ENCODE measurements at places on chromosomes 2 and 18.

DNA sequence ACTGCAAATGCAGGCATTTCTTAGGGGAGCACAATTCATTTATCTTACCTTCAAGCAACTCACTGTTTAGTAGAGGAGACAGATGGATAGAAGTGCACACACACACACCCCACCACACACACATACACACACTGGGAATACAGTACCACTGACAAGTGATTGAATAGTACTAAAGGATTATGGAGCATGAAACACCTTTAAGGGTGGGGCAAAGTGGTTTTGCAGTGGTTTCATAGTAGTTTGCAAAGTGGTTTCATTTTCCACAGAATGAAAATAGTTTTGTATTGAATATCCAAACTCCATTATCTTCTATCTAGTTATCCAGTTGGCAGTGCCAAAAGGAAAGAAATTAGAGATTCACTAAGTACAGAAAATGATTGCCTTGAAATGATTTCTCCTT, 18.9 kb downstream of the KIF5C start:
- DNase-seq: no peak

GRCh38 chr18:10140461-10141282, 226.9 kb downstream of the VAPA start:
- no peak for DNase-seq

GRCh38 chr2:45869165-45869501, 217.7 kb downstream of the PRKCE start:
- DNase-seq: no peak

DNA sequence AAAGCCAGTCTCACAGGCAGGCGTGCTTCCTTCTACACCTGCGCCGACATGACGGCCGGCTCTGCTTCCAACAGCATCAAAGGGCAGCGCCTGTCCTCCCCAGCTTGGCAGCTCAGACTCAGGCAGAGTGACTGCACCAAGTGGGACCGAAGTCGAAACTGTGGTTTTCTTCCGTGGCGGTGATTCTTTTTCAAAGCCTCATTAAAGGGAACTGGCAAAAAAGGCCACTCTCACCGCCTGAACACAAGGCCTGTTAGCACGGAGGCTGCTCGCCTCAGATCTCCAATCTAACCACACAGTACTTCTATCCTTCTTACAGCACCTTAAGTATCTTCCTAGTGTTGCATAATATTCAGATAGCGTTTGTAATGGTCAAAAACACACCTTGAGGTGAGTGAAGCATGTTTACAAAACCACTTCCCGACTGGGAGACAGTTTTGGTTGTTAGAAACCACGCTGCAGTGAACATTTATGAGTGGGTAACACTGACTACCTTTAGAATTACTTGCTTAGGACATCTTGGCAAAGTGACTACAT, 236.4 kb downstream of the HDAC4 start:
- no peak for DNase-seq

DNA sequence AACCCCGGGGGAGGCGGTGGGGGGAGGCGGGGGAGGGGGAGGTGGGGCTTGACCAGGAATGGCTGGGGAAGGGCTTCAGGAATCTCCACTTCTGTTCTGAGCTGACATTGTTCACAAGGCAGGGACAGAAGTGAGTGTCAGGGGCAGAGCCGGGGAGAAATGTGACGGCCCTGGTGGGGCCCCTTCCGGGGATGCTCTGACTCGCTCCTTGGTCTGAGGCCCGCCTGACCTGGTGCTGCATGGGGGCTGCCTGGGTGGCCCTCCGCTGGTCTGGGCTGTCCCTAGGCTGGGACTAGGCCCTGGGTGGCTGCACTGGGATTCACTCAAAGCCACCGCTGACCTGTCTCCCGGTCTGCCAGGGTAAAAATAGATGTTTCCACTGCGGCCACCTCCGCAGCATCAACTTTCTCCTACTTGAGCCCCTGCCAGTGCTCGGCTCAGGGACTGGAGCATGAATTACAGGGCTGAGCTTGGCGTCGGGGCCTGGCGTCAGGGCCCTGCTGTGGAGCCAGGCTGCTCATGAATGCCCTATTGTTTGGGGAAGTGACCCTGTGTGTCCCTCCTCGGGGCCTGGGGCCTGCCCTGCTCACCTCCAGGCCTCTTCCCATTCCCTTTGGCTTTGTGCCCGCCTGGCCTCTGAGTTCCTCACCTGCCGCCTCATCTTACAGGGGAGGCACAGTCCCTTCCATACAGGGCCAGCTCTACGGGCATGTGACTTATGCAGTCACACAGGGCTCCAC, 247.5 kb downstream of the DYSF start:
- peak; percentile 43 for DNase-seq

DNA sequence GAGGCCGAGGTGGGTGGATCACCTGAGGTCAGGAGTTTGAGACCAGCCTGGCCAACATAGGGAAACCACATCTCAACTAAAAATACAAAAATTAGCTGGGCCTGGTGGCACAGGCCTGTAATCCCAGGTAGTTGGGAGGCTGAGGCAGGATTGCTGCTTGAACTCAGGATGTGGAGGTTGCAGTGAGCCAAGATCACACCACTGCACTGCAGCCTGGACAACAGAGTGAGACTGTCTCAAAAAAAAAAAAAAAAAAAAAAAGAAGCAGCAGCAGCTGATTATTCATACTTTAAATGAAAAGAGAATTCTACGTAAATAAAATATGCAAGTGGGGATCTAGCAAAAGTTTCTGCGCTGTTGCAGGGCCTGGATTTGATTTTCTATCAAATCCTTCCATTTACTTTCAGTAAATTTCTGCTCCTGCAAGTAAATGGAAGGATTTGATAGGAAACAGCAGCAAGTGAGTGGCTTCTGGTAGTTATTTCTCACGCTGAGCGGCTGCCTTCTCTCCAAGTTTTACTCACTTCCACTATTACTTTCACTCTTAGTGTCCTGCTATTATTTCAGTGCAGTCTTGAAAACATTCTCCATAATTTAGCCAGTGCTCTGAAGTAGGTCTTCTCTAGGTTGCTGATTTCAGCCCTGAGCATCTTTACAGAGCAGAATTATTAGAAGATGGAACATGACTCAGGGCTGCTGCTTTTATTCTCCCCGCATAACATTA, 68.4 kb downstream of the SLC16A14 start:
- DNase-seq: no peak

DNA sequence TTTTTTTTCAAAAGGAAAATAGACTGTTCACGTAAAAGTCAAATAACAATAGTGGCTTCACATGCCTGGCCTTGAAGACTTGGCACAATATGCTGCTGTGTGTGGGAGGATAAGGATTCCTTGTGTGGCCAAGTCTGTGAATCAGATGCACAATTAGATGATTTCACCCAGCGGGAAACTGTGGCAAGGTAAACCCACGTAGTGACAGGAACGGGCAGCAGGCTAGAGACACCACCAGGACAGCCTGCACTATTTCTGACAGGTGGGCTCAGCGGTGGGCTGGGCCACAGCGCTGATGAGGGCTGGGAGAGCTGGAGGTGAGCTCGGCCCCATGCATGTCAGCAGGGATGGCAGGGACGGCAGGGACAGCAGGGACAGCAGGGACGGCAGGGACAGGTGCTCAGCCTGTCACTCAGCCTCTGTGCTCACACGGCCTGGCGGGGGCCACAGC, 21.6 kb downstream of the SNORC start:
- no peak for DNase-seq

DNA sequence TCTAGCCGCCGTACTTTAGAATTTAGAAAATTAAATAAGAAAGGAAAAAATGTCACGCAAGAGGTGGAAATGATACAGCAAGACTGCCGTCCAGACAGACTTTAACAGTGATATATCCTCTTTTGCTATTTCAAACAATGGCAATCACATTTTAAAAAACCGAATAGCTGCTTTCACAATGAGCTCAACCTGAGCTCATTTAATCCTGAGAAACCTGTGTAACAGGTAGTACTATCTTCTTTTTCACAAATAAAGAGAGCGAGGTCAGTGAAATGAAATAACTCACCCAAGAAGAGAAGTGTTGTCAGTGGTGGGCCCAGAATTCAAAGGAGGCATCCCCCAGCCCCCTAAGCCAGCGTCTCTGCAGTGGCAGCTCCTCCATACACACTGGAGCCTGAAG, 60.7 kb upstream of the DAPL1 start:
- no peak for DNase-seq

DNA sequence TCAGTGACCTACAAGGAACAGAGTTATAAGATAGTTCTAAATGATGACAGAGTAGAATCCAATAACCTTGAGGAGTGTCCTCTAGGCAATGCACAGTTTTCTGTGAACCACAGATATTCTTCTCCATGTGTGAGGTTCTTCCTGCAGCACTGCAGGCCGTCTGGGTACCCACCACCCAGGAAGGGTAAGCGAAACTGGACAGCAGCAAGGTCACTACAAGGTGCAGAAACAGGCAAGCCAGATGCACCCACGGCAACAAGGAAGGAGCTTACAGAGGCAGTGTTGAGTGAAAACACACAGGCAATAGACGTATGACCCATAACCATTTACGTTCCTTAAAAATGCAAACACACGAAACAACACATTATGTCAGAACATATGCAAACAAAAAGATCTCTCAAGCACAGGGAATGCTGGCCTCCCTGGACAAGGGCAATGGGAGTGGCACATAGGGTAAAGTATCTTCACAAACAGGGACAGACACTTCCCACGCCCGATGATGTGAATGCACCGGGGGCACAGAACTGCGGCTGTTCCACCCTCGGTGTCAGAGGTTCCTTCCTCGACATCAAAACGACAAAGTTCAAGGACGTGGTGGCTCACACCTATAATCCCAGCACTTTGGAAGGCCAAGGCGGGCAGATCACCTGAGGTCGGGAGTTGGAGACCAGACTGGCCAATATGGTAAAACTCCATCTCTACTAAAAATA, 84.1 kb downstream of the NDUFA10 start:
- no peak for DNase-seq

DNA sequence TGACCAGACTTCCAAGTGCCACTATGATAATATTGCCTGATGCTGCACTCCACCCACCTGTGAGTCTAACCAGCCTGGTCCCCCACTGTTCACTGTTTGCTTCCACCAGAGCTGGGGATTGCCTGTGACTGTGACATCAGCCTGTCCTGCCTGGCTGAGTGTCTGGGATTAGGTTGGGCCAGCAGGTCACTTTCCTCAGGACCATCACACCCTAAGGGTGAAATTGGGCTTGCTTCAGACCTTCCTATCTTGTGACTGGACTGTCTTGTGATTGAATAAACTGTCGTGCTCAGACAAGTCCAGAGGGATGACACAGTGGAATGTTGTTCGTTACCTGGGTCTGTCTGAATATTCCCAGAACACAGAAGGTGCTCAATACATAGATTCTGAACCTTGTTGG, 87.4 kb upstream of the HK2 start:
- DNase-seq: no peak

- DNase-seq: no peak
Observed at GRCh38 chr18:2882201-2882600, 35.4 kb downstream of the EMILIN2 start.

- no peak for DNase-seq
Observed at GRCh38 chr18:65852273-65852672, 101.5 kb downstream of the CDH7 start.

- no peak for DNase-seq
Observed at GRCh38 chr2:118202707-118203303, 114.5 kb downstream of the INSIG2 start.

GRCh38 chr2:70645733-70646419, 92.2 kb upstream of the TGFA start:
- DNase-seq: no peak

DNA sequence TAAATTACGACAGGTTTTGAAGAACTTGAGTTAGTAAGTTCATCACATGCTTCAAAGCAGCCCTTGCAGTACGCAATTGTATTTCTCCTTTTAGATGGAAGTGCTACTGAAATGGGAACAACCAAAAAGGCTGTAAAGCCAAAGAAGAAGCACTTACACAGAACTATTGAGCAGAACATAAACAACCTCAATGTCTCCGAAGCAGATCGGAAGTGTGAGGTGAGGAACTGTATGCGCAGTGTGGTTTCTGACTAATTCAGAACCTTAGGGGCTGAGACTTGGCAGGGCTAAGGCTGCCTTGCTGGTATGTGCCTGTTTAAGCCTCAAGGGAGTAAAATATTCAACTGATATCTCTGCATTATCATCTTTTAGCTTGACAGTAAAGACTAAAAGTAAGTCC, 8.4 kb downstream of the NCAPH start:
- DNase-seq: no peak

DNA sequence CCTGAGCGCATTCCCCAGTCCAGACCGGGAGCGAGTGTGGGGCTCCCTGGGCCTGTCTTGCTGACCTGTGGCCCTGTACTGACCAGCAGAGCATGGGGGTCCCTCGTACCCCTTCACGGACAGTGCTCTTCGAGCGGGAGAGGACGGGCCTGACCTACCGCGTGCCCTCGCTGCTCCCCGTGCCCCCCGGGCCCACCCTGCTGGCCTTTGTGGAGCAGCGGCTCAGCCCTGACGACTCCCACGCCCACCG, 5.3 kb downstream of the NEU4 start:
- no peak for DNase-seq

DNA sequence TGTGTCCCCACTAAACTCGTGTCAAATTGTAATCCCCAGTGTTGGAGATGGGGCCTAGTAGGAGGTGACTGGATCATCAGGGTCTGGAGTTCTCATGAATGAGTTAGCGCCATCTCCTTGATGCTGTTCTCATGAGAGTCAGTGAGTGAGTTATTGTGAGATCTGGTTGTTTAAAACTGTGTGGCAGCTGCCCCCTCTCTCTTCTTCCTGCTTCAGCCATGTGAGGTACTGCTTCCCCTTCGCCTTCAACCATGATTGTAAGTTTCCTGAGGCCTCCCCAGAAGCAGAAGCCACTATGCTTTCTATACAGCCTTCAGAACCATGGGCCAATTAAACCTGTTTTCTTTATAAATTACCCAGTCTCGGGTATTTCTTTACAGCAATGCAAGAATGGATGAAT, 50.4 kb downstream of the AP1S3 start:
- no peak for DNase-seq

DNA sequence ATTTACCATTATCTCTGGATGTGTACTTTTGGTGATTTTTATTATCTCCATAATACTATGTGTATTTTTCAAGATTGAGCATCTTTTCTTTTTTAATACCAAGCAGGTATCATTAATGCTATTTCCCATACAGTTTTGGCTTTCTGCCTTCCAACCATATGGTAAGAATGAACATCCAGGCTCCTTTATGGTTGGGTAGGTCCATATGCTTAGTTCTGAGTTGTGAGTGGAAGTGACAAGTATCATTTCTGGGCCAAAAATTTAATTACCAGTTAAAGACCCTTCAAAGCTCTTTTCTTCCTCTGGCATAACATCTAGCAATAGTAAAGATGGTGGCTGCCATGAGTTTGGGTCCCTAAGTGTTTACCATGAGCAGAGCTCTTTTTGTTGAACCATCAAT, 4.3 kb upstream of the RBM43 start:
- DNase-seq: no peak

GRCh38 chr18:38951633-38952032, 1386.0 kb upstream of the CELF4 start:
- DNase-seq: no peak

GRCh38 chr2:211132573-211132972, 576.2 kb downstream of the CPS1 start:
- no peak for DNase-seq
